Cardiac septum (tissue), 1 donor: ENCODE measurements at places on chromosomes 7 and 10. TPM values are rescaled to one million over a fixed set of nuclear protein-coding genes. Genes with fewer than 3 reads are reported as not detected.
A peak's percentile ranks its signal among the peaks of the same experiment; 100 is the strongest.

DNA sequence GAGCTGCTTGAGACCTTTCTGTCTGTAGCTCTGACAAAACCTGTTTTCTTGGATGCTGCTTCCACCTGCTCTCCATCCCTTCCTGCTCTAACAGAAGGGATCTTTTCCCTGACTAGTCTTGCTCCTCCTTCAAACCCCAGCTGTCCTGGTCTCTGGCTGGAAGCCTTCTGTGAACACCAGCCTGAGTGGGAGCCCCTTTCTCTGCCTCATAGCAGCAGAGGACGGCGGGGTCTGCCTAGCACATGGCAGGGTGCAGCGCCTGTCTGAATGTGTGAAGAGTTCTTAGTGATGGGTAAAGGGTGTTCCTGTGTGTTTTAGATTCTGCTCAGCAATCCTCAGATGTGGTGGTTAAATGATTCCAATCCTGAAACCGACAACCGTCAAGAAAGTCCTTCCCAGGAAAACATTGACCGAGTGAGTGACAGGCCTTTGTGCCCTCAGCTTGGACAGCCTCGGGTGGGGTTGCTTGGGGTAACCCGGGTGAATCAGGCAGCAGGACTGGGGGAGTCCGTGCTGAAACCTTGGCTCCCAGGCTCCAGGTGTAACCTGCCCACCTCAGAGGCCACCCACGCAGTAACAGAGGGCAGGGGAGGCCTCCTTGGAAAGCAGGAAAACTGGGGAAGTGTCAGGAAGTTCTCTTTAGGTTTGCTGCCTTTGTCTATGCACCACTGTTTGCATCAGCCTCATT, 34.1 kb downstream of the NUB1 start:
- DNase-seq, result peak; percentile 69

- DNase-seq, result no peak
These were observed 121.5 kb upstream of the CXCL12 start for GRCh38 chr10:44506386-44506785.

- no peak for DNase-seq
These were observed 21.9 kb upstream of the CDCA7L start for GRCh38 chr7:21967598-21968003.

Gene AGAP9
- total RNA-seq, result 4.1 TPM

Gene SAMD9L
- total RNA-seq, result 4.1 TPM
